Right lobe of liver (tissue), 6 donors: ENCODE measurements at places on chromosomes 3 and 15. TPM values are rescaled to one million over a fixed set of nuclear protein-coding genes. Genes with fewer than 3 reads are reported as not detected.

- no peak for DNase-seq
- no peaks in the 10 kb centered on the region for H3K27me3 ChIP-seq
- no peak overlapping the region for H3K27ac ChIP-seq
- no peaks in the 10 kb centered on the region for H3K36me3 ChIP-seq
Measured at GRCh38 chr15:28918141-28918983, 32.6 kb downstream of the APBA2 start.

The BTLA gene
- 0.61 TPM for total RNA-seq

DNA sequence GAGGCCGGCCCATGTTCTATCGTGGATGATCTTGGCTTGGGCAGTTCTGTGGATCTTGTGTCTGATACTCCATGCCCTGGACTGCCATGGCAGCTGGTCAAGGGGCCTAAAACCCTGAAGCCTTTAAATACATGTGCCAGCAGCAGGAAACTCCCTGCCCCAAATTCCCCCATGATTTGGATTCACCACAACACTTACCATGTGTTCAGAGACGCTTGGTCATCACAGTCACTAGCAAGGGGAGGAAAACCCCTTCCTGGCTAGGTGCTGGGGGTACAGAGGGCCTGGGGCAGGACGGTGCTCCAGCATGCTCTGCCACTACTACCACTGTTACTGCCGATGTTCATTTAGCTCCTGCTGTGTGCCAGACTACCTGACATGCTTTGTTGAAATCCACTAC is 94.4 kb downstream of the DNAJB8 start:
- no peak for DNase-seq
- no peaks in the 10 kb centered on the region for H3K4me1 ChIP-seq
- H3K4me3 ChIP-seq = no peak overlapping the region
- H3K27ac ChIP-seq = no peak overlapping the region
- no peaks in the 10 kb centered on the region for H3K27me3 ChIP-seq

The FRMD4B gene
- 11.7 TPM for total RNA-seq

- no peaks in the 10 kb centered on the region for H3K4me1 ChIP-seq
- H3K4me3 ChIP-seq = no peak overlapping the region
- no peak overlapping the region for H3K27ac ChIP-seq
- no peaks in the 10 kb centered on the region for H3K27me3 ChIP-seq
- H3K36me3 ChIP-seq = no peaks in the 10 kb centered on the region
Measured at GRCh38 chr3:123285066-123285465, 83.3 kb downstream of the SEC22A start.

DNA sequence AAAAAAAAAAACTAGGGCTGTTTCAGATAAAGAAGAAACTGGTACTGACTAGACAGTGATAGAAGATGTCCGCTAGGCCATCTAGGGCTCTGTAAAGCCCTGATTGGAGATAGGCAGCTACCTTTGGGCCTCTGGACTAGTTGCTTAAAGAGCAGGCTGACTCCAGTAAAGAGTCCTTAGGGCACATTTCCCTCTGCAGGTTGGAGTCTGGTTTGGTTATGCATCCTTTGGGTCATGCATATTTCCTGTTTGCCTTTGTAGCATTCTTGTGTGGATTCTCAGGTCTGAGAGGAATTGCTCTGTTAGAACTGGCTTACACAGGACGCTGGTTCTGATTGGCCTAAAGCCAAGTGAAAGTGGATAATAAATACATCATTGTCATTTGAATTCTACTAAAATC is 165.5 kb upstream of the LRRN1 start:
- no peak overlapping the region for H3K27ac ChIP-seq
- no peak for DNase-seq
- no peak overlapping the region for H3K4me3 ChIP-seq
- no peaks in the 10 kb centered on the region for H3K36me3 ChIP-seq

GRCh38 chr15:80401456-80401855 is 2.7 kb upstream of the ARNT2 start:
- no peaks in the 10 kb centered on the region for H3K27me3 ChIP-seq
- no peak overlapping the region for H3K27ac ChIP-seq
- no peaks in the 10 kb centered on the region for H3K4me1 ChIP-seq
- H3K4me3 ChIP-seq = no peak overlapping the region
- H3K36me3 ChIP-seq = no peaks in the 10 kb centered on the region

DNA sequence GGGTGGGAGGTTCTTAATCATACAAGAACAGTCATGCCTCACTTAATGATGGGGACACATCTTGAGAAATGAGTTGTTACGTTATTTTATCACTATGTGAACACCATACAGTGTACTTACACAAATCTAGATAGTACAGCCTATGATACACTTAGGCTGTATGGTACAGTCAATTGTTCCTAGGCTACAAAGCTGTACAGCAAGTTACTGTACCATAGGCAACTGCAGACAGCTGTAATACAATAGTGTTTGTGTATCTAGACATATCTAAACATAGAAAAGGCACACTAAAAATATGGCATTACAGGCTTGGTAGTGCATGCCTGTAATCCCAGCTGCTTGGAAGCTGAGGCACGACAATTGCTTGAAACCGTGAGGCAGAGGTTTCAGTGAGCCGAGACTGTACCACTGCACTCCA is 55.7 kb upstream of the PLXND1 start:
- H3K27ac ChIP-seq = peak overlapping the region; percentile 35
- DNase-seq = no peak
- H3K4me1 ChIP-seq = peaks cover 12% of the 10 kb centered on the region
- H3K4me3 ChIP-seq = no peak overlapping the region
- H3K27me3 ChIP-seq = no peaks in the 10 kb centered on the region
- no peaks in the 10 kb centered on the region for H3K36me3 ChIP-seq

The KNL1 gene
- 9.6 TPM for total RNA-seq

- no peaks in the 10 kb centered on the region for H3K27me3 ChIP-seq
- no peaks in the 10 kb centered on the region for H3K4me1 ChIP-seq
- no peak for DNase-seq
- no peaks in the 10 kb centered on the region for H3K36me3 ChIP-seq
- H3K27ac ChIP-seq = no peak overlapping the region
- H3K4me3 ChIP-seq = no peak overlapping the region
Measured at GRCh38 chr3:14452740-14453710, 50.6 kb downstream of the SLC6A6 start.

The SYNPR gene
- not detected for total RNA-seq

GRCh38 chr3:151282921-151283320 is 4.6 kb upstream of the P2RY14 start:
- no peak overlapping the region for H3K4me3 ChIP-seq
- no peaks in the 10 kb centered on the region for H3K36me3 ChIP-seq
- H3K4me1 ChIP-seq = no peaks in the 10 kb centered on the region
- H3K27me3 ChIP-seq = no peaks in the 10 kb centered on the region
- H3K27ac ChIP-seq = no peak overlapping the region
- DNase-seq = no peak

The PP2D1 gene
- total RNA-seq = not detected

DNA sequence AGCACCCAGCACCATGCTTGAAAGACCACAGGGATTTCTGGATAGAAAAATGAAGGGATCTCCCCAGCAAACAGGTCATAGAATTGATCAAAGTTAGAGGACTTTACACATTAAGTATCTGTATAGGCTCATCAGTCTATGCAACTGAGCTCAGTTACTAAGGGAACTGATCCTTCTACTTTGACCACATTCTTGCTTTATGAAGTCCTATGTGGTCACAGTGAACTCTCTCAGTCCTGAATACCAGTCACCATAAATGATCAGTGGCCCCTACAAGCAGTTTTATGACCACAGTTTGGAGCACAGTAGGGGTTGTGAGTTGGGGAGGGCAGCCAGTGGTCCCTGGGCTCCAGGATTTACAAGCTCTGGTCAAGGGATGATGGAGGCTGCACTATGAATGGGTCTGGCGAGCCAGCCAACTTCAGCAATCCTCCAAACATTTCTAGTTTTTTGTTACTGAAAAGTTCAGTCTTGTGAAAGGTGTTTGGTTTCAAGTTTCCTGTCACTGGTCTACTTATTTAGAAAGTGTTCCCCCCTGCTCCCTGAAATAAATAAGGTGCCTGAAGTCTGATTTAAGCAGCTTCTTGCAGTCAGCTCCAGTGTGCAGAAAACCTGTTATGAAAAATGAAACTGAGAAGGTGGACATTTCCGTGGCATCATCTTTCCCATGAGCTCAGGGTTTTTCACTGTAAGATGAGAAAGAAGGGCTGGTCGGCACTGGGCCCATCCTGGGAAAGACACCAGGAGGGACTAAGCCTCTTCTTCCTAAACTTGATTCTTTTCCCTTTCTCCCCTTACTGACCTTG is 75.5 kb downstream of the DAPK2 start:
- no peaks in the 10 kb centered on the region for H3K27me3 ChIP-seq
- DNase-seq = peak; percentile 34
- no peak overlapping the region for H3K4me3 ChIP-seq
- peaks cover 24% of the 10 kb centered on the region for H3K4me1 ChIP-seq

The CCR1 gene
- 3.0 TPM for total RNA-seq

- no peaks in the 10 kb centered on the region for H3K4me1 ChIP-seq
- no peaks in the 10 kb centered on the region for H3K36me3 ChIP-seq
- H3K4me3 ChIP-seq = no peak overlapping the region
- no peak overlapping the region for H3K27ac ChIP-seq
- no peak for DNase-seq
- H3K27me3 ChIP-seq = no peaks in the 10 kb centered on the region
Measured at GRCh38 chr3:86949850-86950249, 41.1 kb downstream of the VGLL3 start.

- H3K27ac ChIP-seq = peak overlapping the region; percentile 91
- no peaks in the 10 kb centered on the region for H3K36me3 ChIP-seq
- peak overlapping the region; percentile 94 for H3K4me3 ChIP-seq
- peak; percentile 62 for DNase-seq
Measured at GRCh38 chr3:19947549-19948225, 790 bp downstream of the RAB5A start.

DNA sequence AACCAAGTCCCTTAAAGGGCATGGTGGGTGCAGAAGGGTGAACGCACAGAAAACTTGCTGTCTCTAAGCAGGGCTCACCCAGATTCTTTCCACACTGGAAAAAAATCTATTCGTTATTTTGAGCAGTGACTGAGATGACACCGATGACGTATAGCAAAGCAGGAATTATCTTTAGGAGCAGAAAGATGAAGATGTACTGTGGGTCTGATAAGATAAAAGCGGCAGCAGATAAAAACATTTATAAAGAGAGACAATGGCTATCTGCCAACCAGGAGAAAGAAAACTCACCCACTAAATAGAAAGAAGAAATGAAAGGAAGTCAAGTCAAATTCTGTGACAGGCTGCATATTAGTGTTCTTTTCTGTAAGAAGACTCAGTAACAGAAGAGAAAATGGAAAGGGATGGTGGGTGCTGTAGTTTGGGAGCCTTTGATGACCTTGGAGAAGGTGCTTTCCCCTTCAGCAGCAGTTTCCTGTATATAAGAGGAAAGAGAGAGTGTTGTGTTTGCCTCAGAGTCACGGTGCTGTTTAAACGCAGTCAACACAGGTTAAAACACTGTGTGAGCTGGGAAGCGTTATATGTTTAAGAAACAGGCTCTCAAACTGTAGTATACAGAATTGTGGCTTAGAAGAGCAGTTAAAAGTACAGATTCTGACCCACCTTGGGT is 111.6 kb downstream of the AQP9 start:
- DNase-seq = no peak
- H3K27ac ChIP-seq = no peak overlapping the region
- no peaks in the 10 kb centered on the region for H3K27me3 ChIP-seq

DNA sequence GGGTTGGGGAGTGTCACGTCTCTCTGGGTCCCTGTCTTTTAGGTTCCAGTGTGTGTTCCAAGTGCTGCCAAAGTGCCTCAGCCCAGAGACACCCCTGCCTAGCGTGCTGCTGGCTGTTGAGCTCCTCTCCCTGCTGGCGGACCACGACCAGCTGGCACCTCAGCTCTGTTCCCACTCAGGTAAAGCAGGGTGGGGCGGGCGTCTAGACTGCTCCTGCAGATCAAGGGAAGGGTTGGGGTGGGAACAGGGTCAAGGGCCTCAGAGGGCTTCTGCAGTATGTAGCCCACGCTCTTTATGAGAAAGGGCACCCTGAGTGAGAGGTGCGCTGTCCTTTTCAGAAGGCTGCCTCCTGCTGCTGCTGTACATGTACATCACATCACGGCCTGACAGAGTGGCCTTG is 17.2 kb downstream of the ATRIP start:
- no peaks in the 10 kb centered on the region for H3K27me3 ChIP-seq
- H3K36me3 ChIP-seq = peaks cover 30% of the 10 kb centered on the region
- H3K4me1 ChIP-seq = peaks cover 2% of the 10 kb centered on the region
- no peak overlapping the region for H3K27ac ChIP-seq

DNA sequence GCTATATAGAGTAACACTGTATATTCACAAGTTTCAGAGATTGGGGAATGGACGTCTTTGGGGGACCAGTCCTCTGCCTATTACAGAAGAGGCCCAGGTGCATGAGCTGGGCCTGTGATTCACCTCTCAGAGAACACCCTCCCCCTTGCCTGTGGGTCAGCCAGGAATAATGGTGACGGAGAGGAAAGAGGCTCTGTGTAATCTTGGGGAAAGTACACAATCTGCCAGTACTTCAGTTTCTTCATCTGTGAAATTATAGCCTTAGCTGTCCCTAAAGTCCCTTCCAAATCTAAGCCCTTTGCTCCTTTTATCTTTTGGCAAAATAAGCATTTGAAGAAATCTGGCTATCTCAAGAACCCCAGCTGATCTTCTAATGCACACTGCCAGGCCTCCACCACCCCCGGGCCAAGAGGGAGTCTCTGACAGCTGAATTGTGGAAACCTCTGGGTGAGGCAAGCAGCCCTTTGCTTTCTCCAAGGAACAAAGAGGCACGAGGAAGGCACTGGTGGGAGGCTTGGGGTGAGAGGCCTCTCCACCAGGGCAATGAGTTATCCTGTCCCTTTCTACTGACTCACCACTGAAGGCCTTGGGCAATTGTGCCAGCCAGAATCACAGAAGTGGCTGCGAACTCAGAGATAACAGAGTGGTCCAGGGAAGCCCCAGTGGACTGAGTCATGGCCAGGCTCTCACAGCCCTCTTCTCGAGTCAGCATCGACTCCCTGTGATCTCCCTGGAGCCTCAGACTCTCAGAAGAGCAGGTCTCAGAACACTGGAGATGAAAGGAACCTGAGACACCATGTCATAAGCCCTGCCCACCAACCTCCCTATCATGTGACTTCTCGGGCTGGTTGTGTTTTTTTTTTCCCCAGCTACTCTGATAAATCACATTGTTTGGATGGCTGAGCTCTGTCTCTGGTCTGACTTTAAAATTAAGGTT is 31.8 kb downstream of the CCNL1 start:
- H3K4me1 ChIP-seq = peaks cover 58% of the 10 kb centered on the region
- no peak overlapping the region for H3K4me3 ChIP-seq
- peak; percentile 45 for DNase-seq
- H3K27ac ChIP-seq = peak overlapping the region; percentile 61

The MEGF11 gene
- total RNA-seq = not detected

DNA sequence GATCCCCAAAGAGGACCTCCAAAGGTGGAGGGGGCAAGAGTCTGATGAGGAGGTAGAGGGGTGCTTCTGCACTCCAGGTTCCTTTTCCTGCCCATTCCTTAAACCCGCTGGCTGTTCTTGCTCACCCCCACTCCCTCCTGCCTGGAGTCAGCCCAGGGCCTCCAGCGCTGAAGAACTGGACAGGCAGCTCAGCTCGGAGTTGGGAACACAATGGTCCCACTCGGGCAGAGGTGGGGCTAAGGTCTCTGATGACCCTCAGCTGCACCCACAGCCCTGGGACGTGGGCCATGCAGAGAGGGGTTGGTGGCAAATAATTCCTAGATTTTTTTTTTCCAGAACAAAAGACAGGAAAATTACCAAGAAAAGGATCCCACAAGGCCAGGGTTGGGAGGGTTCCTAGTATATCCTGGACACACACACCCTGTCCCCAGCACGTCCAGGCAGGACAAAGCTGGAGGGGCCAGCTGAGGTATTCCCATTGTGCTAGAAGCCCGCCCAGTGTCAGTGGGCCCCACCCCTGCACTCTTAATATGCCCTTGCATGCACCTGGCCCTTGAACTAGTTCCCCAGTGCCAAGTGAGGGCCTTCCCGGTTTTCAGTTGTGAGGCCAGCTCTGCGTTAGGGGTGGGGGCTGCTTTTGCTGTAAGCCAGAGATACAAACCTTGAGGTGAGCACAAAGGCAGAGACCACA is 22.1 kb upstream of the IP6K2 start:
- peak overlapping the region; percentile 75 for H3K27ac ChIP-seq
- H3K36me3 ChIP-seq = no peaks in the 10 kb centered on the region
- no peak overlapping the region for H3K4me3 ChIP-seq

- DNase-seq = no peak
Measured at GRCh38 chr15:83462953-83463433, 15.9 kb downstream of the SH3GL3 start.
